ENCODE measurements at places on chromosomes 12 and 14.

GRCh38 chr14:42877716-42878115 lies 1271.0 kb downstream of the LRFN5 start:
- DNase-seq: no peak

- no peak for DNase-seq
These were observed 202.3 kb upstream of the CDKN3 start for GRCh38 chr14:54194501-54194900.

- DNase-seq: no peak
These were observed 64.0 kb upstream of the ARHGAP5 start for GRCh38 chr14:32013083-32013482.

- DNase-seq: no peak
These were observed 56.7 kb downstream of the CD163L1 start for GRCh38 chr12:7387289-7387688.

- no peak for DNase-seq
These were observed 12.2 kb downstream of the ITPK1 start for GRCh38 chr14:93103392-93104080.

DNA sequence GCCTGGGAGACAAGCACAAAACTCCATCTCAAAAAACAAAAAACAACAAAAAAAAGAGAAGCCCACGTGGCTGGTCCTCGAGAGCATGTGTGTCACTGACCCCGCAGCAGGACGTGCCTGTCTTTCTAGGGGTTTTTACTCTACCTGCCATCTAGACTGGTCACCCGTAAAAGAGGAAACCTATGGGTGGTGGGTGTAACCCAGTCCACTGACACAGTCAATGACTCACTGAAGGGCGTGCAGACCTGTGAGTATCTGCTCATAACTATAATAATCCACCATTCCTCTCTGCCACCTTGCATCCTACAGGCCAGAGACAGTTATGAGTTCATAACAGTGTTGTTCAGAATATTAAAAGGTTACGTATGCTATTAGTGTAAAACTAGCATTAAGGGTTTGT lies 4.6 kb downstream of the GOLGA3 start:
- no peak for DNase-seq

GRCh38 chr12:83528571-83528970 lies 841.9 kb downstream of the TMTC2 start:
- no peak for DNase-seq

- no peak for DNase-seq
These were observed 7.0 kb downstream of the ETNK1 start for GRCh38 chr12:22631863-22632463.

- DNase-seq: no peak
These were observed 15.7 kb downstream of the ACTR6 start for GRCh38 chr12:100216337-100216736.

GRCh38 chr12:6613776-6614512 lies 6.8 kb upstream of the CHD4 start:
- peak; percentile 86 for DNase-seq

DNA sequence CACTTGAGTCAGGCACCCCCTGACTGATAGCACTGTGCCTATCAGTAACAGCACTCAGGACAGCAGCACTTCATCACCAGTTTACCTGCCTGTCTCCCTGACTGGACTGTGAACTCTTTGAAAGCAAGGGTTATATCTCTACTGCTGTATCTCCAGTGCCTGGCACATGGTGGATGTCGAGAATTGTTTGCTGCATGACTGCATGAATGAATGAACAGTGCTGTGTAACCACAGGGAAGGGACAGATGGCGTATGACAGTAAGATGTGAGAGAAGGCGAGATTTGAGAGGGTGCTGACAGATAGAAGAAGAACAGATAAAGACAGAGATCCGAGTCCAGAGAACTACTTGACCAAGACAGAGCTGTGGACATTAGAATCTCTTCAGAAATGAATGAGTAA lies 29.7 kb downstream of the BRAP start:
- DNase-seq: no peak

- DNase-seq: no peak
These were observed 462.5 kb upstream of the SOX5 start for GRCh38 chr12:24411948-24412347.

DNA sequence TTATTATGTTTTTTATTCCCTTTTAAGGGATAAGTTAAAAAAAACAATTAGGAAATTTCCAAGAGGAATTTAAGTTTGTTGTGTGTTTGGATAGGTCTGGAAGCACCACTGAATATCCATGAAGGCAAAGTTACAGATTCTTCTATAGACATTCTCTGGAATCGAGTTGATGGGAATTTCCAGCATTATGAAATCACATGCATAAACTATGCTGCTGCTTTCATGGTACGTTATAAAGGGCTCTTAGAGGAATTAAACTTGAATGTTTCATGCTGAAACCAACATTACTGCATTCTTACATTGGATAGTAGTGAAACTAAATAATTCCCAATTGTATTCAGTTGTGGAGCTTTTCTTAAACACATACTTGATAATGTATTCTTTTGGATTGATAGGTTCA lies 21.5 kb upstream of the PTPRQ start:
- DNase-seq: no peak

- DNase-seq: no peak
These were observed 430 bp downstream of the SLC41A2 start for GRCh38 chr12:104957719-104958000.

DNA sequence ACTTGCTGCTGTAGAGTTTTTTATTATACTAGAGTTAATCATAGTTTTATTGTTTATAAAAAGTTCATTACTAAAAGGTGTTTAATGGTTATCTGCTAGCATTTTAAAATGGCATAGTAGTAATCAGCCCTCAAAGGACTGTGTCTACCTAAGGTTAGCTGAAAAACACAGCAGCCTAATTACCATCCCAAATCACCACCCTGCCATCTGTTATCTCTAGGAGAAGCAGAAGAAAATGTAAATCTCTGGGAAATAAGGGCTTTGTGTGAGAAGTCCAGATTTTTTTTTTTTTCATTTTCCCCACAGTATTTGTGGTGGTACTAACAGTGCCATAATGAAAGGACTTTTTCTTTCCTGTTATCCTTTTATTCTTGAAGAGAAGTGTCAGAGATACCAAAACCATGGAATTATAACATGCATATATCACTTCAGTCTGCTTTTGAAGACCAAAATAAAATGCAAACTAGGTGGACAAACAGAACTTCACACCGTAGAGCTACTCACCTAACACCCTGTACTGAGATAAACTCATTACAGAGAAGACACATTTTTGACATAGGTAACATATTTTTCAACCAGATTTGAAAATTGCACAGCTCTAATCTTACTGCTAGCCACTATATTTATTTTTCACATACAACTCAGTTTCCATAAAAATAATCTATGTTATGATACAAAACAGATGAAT lies 876.2 kb downstream of the C12orf50 start:
- no peak for DNase-seq

DNA sequence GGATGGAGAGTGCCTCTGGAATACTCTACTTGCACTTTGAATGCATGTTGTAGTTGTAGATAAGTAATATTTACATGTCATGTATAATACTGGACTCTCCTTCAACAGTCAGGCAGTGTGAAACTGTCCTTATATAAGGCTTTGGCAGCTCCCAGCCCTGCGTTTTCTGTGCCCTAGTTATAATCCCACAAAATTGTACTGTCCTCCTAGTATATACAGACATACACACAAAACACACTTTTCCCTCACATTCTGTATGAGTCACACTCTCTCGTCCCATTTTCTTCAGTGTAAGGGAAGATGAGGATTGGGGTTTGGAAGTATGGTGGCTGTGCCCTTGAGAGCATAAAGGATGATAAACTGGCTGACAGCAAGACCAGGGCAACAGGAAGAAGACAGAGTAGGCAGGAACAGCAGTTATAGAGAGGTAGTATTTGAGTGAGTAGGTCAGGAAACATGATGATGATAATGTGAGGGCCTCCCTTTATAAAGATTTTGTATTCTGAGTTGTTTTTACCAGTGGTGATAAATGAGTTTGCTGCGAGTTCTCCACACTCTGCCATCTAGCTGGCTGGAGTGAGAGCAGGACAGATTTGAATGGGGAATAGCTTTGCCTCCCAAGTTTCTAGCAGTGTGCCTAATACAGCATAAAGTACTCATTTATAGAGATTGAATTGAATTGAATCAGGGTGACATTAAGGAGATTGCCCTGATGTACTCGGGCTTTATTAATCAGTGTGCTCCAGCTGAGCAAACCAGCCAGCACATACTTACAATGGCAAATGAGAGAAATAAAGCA lies 5.0 kb downstream of the CREBL2 start:
- DNase-seq: no peak

- DNase-seq: no peak
These were observed 92.3 kb upstream of the BCAT1 start for GRCh38 chr12:25041006-25041741.

GRCh38 chr12:12562585-12563261 lies at the start of gene DUSP16:
Gene DUSP16 (minus strand): TSS chr12:12562863. CDS start chr12:12521098, 41,765 bp downstream.
- peak; percentile 46 for DNase-seq

- DNase-seq: no peak
These were observed 2.8 kb downstream of the RPS6KL1 start for GRCh38 chr14:74920281-74920680.

DNA sequence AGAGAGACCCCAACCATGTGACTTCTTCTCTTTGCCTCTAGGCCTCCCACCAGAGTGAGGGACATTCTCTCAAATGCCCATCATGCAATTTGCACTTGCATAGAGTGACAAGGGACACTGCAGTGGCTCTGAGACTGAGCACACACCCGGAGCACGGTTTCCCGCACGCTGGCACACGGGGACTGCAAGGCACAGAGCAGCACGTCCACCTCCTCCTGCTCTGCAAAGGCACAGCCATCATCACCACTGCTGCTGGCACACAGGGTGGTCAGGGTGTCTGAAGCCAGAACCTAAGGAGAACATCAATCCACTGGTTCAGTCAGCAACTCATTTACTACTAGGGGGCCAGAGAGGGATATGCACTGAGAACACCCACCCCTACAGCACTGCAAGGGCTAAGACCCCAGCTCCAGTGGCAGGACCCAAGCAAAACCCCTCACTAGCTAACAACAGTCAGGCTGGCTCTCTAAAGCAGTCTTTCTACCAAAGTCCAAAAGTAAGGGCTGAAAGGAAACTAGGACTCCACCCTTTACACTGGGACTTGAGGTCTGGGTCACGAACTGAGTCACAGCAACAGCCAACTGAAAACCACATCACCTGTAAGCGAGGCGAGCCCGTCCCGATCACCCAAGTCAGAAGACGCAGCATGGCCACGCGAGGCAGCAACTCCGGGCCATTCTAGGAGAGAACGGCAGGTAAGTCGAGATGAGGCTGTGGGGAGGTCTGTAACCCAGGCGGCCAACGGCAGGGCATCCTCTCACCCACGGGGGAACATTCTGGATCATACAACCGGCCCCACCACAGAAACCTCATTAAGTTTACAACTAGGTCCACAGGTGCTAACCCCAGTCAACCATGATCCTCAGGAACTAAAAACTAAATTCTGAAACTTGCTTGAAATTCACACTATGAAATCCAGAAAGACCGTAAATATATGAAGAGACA lies 37.9 kb downstream of the GCN1 start:
- DNase-seq: no peak

- no peak for DNase-seq
These were observed at the start of gene RDH16 for GRCh38 chr12:56957229-56958052. Gene RDH16 (minus strand): TSS chr12:56957608. CDS start chr12:56957462, 146 bp downstream.

GRCh38 chr12:65266408-65266807 lies 12.1 kb upstream of the MSRB3 start:
- no peak for DNase-seq

DNA sequence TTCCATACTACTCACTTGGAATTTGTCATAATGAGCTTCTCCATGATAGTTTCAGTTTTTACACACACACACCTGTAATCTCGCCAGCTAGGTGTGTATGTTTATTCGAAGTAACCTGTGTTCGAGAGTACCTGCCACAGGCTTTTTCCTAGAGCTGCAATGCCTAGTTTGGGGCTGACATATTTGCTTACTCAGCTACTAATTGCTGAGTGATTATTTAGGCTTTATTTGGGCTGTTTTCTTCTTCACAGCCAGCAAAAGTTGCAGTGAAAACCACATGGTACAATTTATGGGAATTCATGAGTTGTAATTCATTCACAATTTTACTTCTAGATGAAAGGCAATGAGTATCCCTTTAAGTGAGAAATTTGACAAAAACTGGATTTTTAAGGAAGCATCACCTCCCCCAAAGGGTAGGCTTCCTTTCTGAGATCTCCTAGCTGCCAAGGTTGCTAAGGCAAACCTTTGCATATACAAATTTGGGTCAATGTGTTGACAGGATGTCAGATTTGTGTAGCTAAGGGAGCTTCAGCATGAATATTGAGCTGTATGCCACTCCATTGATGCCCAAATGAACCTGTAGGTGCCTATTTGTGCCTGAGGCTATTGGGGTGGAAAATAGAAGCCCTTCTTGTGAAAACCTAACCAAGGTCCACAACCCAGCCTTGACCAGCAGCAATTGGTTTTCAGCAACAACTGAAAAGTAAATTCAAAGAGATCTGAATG lies 108.7 kb upstream of the OTX2 start:
- no peak for DNase-seq

DNA sequence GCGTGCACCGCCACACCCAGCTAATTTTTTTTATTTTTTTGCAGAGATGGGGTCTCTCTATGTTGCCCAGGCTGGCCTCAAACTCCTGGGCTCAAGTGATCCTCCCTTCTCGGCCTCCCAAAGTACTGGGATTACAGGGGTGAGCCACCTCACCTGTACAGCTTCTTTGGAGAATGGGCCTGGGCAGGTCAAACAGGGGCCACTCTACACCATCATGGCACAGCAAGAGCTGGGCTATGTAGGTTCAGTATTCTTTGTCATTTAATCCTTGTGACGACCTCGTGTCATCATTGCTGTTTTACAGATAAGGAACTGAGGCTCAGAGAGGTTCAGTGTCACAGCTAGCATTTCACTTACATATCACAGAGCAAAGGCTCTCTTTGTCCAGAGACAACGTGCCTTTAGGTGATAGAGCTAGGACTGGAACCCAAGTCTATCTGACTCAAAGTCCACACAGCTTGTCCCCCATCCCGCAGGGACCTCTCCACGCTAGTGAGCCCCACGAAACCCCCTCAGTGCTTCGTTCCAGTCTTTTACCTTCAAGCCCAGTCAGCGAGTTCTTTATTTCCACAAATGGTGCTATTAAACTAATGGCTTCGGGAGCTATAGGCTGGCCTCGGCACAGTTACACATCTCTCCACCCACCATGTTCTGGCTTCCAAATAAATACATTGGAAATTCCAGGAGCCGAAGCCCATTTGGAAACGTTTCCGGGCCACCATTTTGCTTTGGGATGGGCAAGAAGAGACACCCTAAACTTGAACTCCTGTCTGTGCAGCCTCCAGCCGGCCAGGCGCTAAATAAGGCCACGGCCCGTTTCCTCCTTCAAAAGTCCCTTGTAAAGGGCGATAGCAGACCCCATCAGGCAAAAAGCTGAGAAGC lies 660 bp upstream of the MAP1LC3B2 start:
- no peak for DNase-seq

- DNase-seq: no peak
These were observed 24.4 kb upstream of the KITLG start for GRCh38 chr12:88604646-88605045.

- no peak for DNase-seq
These were observed 32.0 kb upstream of the SSTR1 start for GRCh38 chr14:38175658-38176057.

GRCh38 chr14:65045709-65046108 lies 56.6 kb downstream of the MAX start:
- no peak for DNase-seq

GRCh38 chr14:68249661-68250451 lies 430.3 kb downstream of the RAD51B start:
- no peak for DNase-seq

Data from cerebellar nuclear complex (tissue), 1 donor.